ENCODE measurements at places on chromosomes 13 and 19. TPM values are rescaled to one million over a fixed set of nuclear protein-coding genes. Genes with fewer than 3 reads are reported as not detected.

Gene PRTN3
- total RNA-seq = not detected

Gene ATCAY
- not detected for total RNA-seq

Gene ZNF534
- not detected for total RNA-seq

Gene HSD17B14
- 39.6 TPM for total RNA-seq

Gene KRTDAP
- total RNA-seq = not detected

Gene LIG1
- 47.3 TPM for total RNA-seq

Gene SCN1B
- total RNA-seq = 4.7 TPM

Gene FBXO27
- 6.0 TPM for total RNA-seq

Gene ZNF723
- total RNA-seq = not detected

Gene GPR183
- total RNA-seq = 0.58 TPM

Data from glomerular endothelial cell (primary cell).